ENCODE measurements at places on chromosomes 7 and 10. TPM values are rescaled to one million over a fixed set of nuclear protein-coding genes. Genes with fewer than 3 reads are reported as not detected.

The CTAGE8 gene
- total RNA-seq, result not detected

The MINDY4 gene
- total RNA-seq, result 13.2 TPM

The GNGT1 gene
- not detected for total RNA-seq

The PTPRN2 gene
- 2.5 TPM for total RNA-seq

The OPN4 gene
- not detected for total RNA-seq

The RRP12 gene
- total RNA-seq, result 13.0 TPM

The GNG11 gene
- 56.9 TPM for total RNA-seq

The SDK1 gene
- not detected for total RNA-seq

Data from fibroblast of the aortic adventitia (primary cell).